ENCODE measurements at places on chromosomes 6 and 20.

GRCh38 chr6:46246081-46246480 lies 75.3 kb upstream of the ENPP5 start:
- no peak for DNase-seq

DNA sequence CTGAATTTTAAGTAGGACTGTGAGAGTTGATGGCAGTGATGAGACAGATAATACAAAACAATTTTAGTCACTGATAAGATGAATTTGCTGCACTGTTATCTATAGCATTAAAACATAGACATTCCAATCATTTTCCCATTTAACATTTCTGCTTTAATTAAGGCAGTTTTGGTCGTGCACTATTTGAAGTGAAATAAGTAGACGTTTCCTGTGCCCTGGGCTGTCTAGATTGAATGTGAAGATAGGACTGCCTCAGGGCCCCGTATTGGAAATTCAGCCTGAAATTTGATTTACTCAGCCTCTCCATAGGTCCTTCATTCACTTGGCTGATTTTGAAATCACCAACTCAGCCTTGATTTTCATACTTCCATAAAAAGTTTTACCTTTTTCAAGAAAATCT lies 48.3 kb downstream of the ARID1B start:
- DNase-seq, result no peak

DNA sequence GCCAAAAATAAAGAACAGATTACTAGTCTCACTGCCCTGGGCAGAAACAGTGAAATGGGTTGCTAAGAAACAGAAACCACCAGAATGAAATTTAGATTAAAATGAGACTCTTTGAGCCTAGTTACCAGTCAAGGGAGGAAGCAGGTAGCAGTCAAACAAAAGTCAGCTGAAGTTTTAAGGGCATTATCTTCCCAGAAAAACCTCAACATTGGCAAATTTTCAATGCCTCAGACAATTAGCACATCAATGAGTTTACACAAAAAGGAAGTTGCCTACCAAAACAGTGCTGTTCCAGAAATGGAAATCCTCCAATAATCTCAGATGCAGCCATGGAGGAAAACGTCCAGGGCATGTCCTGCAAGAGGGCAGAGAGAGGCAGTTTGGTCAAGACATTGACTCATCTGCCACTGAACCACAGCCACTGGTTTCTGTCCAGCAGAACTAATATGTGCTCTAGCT lies 399.7 kb upstream of the ADGRB3 start:
- DNase-seq, result no peak

DNA sequence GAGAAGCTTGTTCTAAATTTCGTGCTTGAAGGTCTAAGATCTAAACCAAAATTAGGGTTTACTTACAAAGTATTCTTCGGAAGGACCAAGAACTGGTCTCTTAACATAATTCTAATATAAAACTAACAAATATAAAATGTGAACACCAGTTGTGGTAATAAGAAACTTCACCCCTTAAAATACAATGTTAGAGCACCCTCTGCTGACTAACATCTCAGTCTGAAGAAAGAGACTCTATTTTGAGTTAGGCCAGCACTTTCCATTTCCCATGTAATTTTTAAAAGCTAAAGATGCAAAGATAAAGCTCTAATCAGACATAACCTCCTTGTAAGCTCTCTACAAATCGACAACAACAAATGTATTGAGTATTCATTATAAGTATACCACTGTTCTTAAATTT lies 24.6 kb downstream of the ATG5 start:
- no peak for DNase-seq

DNA sequence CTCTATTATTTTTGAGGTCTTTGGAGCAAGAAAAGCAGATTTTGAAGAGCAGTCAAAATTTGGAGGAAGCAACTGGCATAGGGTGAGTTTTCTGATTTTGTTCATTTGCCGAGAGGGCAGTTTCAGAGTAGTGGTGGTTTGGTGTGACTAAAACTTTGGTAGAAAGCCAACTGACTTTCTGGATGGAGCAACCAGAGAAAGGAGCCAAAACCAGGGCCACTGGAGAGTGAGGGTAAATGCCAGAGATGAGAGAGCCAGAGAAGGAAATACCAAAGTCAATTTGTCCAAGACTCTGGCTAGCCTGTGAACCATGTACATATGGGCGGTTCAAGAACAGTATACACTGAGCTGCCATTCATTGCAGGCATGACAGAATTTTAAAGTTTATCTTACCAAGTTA lies 40.5 kb upstream of the ZBTB24 start:
- no peak for DNase-seq

GRCh38 chr6:7213416-7213815 lies 99.6 kb downstream of the SSR1 start:
- no peak for DNase-seq

DNA sequence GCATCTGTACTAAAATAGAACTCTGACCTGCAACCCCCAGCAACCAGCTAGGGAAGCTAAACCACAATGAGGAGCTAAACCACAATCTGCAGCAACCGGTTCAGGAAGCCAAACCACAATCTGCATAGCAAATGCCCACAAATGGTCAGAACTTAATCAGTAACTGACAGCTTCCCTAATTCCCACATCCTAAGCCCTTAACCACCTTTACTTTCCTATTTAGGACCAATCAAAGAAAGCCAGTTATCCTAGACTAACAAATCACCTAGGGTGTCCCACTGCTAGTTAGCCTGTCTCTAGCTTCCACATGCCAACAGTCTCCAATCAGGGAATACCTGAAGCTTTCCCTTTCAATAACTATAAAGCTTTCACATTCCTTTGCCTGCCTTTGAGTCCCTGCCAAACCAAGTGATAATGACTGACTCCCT lies 424.6 kb upstream of the PTCHD4 start:
- DNase-seq, result no peak

DNA sequence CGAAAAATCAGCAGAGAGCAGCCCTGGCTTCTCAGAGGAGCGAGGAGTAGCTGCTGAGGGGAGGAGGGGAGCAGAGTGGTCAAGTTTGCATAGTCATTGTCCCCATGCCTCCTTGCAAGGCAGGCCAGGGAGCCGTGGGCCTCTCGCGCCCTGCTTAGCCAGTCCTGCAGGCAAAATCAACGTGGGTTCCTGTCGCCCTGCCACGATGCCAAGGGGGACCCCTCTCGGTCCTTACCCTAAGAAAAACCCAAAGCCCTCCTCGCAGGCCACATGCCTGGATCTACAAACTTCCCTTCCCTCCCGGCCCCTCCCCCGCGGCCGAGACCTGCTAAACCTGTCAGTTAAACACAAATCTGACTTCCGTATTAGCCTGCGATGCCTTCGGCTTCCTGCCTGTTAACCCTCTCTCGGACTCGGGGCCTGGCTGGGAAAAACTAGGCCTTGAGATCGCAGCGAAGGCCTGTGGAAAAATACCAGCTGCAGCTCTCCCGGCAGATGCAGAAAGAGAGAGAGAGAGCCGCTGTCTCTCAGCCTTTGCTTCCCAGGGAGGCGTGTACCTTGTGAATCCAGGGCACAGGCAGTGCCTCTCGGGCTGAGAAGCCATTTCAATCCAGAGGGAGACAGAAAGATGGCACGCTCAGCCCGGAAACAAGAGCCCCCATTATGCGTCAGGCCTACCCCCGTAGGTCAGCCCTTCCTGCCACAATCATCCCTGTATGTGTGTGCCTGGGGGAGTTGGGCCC lies 968 bp upstream of the ZMYND8 start:
- peak; percentile 88 for DNase-seq

- no peak for DNase-seq
Observed at GRCh38 chr6:52103623-52104022, 16.2 kb upstream of the PKHD1 start.

DNA sequence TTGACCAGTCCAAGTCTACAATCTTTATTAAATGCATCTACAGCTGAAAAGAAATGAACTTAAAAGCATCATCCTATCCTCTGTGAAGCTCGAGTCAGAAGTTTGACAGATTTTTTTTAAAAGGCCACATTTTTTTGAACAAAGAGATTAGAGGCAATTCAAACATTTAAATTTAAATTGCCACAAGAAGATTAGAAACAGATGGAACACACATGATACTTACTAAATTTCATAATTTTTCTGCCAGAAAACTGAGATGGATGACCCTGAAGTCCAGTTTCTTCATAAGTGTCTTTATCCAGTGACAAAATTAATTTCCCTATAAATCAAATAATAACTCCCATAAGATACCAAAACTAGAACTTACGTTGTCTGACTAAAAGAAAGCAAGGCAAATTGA lies 4.3 kb downstream of the RPP40 start:
- DNase-seq, result no peak

DNA sequence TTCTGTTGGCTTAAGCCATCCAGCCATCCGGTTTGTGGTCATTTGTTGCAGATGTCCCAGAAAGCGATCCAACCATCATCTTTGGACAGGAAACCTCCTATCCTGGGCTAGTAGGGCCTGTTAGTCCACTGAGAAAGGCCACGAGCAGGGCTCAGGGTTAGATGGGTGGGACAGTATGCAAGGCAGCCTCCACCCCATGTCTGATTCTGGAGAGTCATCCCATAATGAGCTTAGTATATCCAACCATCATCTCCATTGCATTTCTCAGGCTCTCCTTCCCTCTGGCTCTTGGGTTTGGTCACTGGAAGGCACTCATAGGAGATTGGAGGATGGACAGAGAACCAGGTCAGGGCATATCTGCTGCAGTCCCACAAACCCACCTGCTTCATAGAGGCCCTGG lies 117.8 kb downstream of the LRFN2 start:
- DNase-seq, result no peak

GRCh38 chr6:154361476-154361875 lies 4.9 kb upstream of the IPCEF1 start:
- DNase-seq, result no peak

DNA sequence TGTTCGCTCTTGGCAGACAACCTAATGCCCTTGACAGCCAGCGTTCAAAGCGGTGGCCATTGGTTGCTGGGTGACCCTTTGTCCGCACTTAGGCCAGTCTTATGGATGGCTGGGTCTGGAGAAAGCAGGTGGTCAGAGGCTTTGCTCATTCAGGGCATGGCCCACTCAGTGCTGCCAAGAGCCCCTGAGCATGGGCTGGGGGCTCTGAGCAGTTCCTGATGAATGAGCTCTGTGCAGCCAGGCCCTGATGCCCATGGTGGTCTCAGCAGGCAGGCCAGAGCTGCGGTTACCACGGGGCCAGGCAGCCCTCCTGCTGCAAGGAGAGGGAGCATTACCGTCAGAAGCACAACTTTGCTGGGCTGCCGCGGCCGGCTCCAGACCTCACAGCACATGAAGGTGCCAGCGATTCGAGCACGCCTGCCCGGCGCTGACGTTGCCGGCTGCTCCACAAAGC lies 36.3 kb downstream of the CDH4 start:
- DNase-seq, result no peak

DNA sequence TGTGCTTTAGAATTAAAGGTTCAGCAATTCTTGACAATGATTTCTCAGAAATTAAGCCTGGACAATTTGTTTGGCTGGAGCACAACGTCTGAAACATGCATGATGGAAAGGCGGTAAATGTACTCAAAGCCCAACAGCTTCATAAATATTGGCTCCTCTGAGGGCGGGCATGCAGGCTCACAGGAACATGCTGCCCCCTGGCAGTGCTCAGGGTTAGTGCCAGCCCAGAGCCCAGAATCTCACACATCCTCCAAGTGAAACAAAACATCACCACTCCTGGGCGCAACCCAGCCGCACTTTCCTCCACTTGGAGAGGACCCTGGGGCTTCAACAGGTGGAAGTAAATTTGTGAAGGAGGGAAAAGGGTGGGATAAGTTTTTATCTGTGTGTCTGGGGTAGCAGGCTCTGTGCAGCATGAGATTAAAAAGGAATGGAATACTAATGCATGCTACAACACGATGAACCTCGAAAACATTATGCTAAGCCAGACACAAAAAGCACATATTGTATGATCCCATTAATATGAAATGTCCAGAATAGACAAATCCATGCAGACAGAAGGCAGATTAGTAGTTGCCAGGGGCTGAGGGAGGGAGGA lies 54.1 kb upstream of the PTPRT start:
- DNase-seq, result no peak

- DNase-seq, result no peak
Observed at GRCh38 chr20:38945012-38945411, 17.1 kb upstream of the DHX35 start.

DNA sequence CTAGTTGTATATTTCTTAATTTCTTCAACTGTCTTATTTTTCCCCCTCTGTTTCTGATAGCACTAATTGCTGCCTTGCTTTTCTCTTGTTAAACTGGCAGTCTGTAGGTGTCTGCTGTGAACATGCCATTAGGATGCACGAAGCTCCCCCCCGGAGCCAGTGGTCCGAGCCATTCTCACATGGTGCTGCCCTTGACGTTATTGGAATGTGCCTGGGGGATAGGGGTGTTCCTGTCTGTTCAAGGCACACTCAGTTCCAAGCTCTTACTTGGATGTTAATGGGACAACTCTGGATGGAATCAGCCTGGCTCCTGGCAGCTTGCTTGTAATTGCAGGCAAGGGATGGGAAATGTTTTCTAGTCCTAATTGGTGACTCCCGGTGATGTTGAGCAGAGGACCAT lies 68.4 kb downstream of the RREB1 start:
- no peak for DNase-seq

GRCh38 chr20:56322681-56323080 lies 36.1 kb upstream of the FAM210B start:
- DNase-seq, result no peak

DNA sequence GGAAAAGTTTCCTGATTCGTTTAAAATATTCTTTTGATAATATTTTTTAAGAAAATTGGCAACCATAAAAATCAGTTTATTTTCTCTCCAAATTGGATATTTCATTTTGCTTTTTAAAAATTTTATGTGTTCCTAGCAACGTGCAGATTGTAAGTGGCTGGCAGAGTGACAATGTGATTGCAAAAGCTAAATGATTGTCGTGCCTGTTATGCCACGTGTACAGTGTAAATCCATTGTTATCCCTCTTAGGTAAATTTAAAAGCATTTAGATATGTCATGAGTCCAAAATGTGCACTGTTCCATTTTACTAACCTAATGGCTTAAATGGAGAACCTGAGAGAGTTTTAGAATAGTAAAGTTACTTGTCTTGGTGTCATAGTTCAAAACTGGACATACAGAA lies 94.4 kb upstream of the ADGRF4 start:
- no peak for DNase-seq

DNA sequence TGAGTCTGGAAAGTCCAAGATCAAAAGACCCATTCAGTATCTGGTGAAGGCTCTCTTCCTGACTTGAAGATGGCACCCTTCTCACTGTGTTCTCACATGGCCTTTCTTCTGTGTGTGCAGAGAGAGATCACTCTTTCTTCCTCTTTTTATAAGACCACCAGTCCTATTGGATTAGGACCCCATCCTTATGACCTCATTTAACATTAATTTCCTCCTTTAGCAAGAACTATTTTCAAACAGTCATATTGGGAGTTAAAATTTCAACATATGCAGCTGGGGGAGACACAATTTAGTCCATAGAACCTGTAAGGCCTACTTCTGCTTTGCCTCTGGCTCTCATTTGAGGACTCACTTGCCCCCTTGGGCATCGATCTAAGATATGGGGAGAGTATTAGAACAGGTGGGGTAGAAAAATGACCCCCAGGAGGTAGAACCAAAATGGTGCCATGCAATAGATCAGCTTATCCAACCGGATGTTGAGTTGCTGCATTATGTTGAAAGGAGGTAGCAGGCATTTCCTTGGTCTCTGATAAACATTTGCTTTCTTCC lies 78.4 kb upstream of the ATXN1 start:
- DNase-seq, result no peak
